ENCODE measurements at places on chromosomes 5 and 9. TPM values are rescaled to one million over a fixed set of nuclear protein-coding genes. Genes with fewer than 3 reads are reported as not detected.

The TNFSF8 gene
- polyA plus RNA-seq: not detected

The TAF11L10 gene
- not detected for polyA plus RNA-seq

The MARCOL gene
- polyA plus RNA-seq: not detected

The BRINP1 gene
- 0.19 TPM for polyA plus RNA-seq

The GAPT gene
- not detected for polyA plus RNA-seq

The IL9 gene
- polyA plus RNA-seq: not detected

The AQP7 gene
- polyA plus RNA-seq: 55.1 TPM

The FREM1 gene
- 14.5 TPM for polyA plus RNA-seq

The CD14 gene
- polyA plus RNA-seq: 3.1 TPM

The NPDC1 gene
- polyA plus RNA-seq: 84.6 TPM

The TMEM252 gene
- polyA plus RNA-seq: 19.4 TPM

All from small intestine (tissue), 16 donors.